ENCODE measurements at places on chromosomes 11 and 22.

GRCh38 chr11:95647355-95647754 lies 142.2 kb downstream of the FAM76B start:
- no peak for ATAC-seq

DNA sequence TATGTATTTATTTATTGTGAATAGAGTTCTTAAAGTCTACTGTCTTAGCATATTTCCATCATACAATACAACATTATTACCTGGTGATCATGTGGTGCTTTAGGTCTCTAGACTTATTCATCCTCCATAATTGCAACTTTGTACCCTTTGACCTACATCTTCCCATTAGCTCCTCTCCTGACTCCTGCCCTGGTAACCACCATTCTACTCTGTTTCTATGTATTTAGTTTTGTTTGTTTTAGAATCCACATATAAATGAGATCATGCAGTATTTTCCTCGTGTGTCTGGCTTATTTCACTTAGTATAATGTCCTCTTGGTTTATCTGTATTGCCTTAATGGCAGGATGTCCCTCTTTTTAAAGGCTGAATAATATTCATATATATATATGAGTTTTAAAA lies 22.7 kb downstream of the NCAM1 start:
- ATAC-seq: no peak

- ATAC-seq: no peak
These were observed 8.1 kb upstream of the PANX2 start for GRCh38 chr22:50162391-50162956.

DNA sequence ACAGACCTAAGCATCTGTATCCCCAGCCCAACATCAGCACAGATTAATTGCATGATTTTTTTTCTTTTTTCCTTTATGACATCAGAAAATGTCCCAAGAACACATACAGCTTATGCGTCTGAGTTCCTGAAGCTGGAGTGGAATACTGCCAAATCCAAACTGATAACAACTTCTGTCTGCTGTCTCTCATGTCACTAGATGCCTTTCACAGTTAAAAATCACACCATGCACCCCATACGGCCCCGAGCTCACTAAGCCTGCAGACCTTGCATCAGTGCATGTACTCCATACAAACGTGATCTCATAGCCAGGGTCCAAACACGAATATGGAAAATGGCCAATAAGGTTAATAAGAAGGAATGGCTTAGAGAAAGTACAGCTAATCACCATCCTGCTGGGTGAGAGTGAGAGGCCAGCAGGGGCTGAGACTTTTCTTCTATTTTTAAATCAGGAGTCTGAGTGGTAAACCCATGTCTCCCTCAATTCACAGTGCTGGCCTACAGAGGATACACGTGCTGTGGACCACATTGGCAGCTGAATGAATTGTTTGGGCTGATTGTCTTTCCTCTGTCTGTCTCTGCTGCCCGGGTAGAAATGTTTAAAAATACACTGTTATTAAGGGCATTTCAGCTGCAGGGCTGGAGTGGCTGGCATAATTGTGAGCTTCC lies 350.6 kb upstream of the RAG2 start:
- no peak for ATAC-seq

DNA sequence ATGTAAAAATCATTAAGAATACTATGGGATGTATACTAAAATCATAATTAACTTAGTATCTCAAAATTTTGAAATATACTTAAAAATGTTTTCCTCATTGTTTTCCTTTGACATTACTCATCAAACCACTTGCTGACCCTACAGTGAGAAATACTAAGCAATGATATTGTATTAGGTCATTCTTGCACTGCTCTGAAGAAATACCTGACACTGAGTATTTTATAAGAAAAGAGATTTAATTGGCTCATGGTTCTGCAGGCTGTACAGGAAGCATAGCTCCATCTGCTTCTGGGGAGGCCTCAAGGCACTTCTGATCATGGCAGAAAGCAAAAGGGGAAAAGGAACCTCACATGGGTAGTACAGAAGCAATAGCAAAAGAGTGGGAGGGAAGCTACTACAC lies 950.9 kb upstream of the CHORDC1 start:
- ATAC-seq: no peak

- ATAC-seq: peak; percentile 82
These were observed at the start of gene ADM2 for GRCh38 chr22:50481440-50482106. ADM2 (plus strand) TSS chr22:50481543; CDS start chr22:50481848, 305 bp downstream.

- ATAC-seq: no peak
These were observed 130.3 kb downstream of the EFCAB6 start for GRCh38 chr22:43681731-43682360.

DNA sequence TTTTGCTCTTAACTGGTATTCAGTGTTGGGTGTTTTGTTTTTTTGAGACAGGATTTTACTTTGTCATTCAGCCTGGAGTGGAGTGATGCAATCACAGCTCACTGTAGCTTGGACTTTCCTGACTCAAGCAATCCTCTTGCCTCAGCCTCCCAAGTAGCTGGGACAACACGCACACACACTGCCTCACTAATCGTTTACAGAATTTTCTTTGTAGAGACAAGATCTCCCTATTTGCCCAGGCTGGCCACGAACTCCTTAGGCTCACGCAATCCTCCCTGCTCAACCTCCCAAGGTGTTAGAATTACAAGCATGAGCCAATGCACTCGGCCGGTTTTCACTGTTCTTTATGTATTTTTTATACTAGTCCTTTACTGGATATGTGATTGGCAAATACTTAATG lies 51.0 kb upstream of the IGLL5 start:
- ATAC-seq: no peak

DNA sequence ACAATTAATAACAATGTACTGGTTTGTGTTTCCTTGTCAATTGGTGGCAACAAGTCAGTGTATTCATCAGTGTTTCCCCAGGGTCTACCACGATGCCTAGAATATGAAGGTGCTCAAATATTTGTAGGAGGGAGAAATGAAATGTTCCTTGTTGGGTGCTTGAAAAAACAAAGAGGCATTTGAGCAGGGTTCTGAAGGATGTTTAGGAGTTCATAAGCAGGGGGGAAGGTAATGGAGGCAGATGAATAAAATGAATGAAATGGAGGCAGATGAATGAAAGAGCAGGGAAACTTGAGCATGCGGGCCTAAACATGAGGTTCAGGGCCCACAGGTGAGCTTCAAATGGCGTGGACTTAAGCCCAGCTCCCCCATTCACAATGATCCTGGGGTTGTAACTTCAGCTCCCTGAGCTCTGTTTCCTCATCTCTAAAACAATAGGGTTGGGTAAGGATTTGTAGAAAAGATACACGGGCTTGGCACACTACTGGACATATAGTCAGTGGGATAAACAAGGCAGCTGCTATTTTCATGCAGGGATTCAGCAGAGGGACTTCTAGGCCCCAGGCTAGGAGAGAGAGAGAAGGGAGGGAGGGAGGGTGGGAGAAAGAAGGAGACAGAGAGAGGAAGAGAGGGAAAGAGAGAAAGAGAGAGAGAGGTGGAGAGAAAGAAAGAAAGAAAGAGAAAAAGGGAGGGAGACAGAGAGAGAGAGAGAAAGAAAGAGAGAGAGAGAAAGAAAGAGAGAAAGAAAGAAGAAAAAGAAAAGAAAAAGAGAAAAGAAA lies 73.7 kb downstream of the MN1 start:
- no peak for ATAC-seq

- peak; percentile 93 for ATAC-seq
These were observed 7.5 kb downstream of the DIXDC1 start for GRCh38 chr11:111944651-111945051.

- ATAC-seq: no peak
These were observed 34.6 kb upstream of the PDGFD start for GRCh38 chr11:104198576-104198975.

GRCh38 chr11:60193687-60194433 lies 11.0 kb upstream of the MS4A6A start:
- ATAC-seq: peak; percentile 75
